Stimulated activated CD8-positive, alpha-beta memory T cell treated with anti-CD3 and anti-CD28 coated beads, Interleukin-7, amount 100 ng/mL, for 1 hour (primary cell): ENCODE measurements at places on chromosomes 3 and 15.

DNA sequence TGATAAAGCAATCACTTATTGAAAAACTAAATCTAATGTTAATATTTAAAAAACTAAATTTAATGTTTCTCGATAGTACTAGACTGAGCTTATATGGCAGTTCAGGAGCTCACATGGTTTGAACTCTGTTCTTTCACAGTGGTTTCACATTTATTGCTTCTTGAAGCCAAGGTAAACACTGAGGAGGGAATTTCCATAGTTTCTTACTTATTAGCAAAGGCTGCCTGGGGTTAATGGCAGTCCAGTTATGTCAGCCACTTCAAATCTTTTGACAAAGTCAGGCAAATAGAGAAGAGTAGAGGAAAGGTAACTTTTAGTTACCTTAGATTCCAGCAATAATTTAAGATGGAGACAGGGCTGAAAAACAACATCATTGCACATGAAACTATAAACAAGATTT lies 831.5 kb downstream of the ROBO2 start:
- no peak for DNase-seq

- DNase-seq, result no peak
Measured at GRCh38 chr15:51499379-51499976, 123.1 kb downstream of the DMXL2 start.

- DNase-seq, result no peak
Measured at GRCh38 chr3:54188176-54188791, 65.9 kb downstream of the CACNA2D3 start.

- no peak for DNase-seq
Measured at GRCh38 chr3:196350067-196350466, 11.9 kb upstream of the TM4SF19 start.

DNA sequence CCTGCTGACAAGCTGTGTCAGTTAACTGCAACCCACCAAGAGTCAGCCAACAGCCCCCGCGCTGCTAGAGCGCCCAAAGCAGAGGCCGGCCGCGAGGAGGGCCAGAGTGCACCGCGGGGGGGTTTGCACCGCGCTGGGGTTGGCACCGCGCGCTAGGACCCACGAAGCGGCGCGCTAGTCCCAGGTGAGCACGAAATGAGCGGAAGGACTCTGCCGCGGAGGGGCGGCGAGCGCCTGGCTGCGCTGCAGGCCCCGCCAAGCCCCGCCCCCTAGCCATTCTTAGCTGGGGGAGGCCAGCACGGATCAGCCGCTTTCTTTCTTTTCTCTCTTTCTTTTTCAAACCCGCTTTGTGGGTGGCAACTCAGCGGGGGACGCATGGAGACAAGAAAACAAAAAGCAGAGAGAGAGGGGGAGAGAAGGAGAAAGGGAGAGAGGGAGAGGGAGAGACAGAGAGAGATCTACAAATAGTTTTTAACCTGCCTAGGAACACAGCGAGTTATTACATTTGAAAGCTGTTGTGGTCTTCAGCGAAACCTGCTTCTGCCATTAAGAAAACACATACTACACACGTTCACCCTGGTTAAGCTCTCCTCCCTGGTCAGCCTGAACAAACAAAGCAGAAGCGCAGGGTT lies 6.9 kb upstream of the FOXB1 start:
- no peak for DNase-seq

GRCh38 chr3:11140713-11141104 lies 13.6 kb upstream of the HRH1 start:
- no peak for DNase-seq

- DNase-seq, result no peak
Measured at GRCh38 chr3:30691249-30691880, 85.0 kb downstream of the TGFBR2 start.

DNA sequence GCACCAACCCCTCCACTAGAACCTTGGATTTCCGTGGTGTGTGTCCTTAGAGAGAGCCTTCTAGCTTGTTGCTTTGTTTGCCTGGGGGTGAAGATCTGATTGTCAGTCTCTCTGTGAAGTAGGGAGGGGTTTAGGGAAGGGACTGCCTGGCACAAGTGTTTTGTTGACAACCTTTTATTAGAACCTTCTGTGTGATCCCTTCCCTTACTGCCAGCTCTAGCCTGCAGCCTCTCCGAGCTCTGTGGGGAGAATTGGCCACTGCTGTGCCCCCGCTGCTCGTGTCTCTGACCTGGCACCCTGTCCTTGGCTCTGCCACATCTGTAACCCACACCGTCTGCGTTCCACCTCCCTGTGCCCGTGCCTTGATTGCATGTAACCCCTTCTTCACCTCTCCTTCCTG lies 30.9 kb upstream of the PCSK6 start:
- DNase-seq, result no peak

DNA sequence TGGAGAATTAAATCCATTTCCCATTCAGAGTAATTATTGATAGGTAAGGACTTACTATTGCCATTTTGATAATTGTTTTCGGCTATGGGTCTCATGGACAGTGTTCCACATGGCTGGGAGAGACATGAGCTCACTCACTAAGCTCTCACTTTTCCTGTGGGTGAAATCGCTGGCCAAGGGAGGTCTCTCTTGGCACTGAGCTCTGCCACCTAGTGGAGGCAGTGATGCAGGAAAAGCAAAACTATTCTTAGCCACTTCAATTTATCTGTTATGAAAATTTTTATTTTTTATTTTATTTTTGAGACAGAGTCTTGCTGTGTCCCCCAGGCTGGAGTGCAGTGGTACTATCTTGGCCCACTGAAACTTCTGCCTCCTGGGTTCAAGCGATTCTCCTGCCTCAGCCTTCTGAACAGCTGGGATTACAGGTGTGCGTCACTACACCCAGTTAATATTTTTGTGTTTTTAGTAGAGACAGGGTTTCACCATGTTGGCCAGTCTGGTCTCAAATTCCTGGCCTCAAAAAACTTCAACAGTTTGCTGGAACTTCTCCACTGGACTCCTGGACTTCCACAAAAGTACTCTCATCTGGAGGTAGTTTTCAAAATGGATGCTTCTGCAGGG lies 4.7 kb upstream of the RNF13 start:
- DNase-seq, result no peak

GRCh38 chr3:139561959-139562676 lies 22.6 kb upstream of the RBP1 start:
- DNase-seq, result no peak

- no peak for DNase-seq
Measured at GRCh38 chr3:16994854-16995525, 110.2 kb downstream of the PLCL2 start.

GRCh38 chr3:170323331-170323730 lies 34.2 kb upstream of the SKIL start:
- DNase-seq, result no peak

GRCh38 chr3:53137835-53138446 lies 7.7 kb upstream of the RFT1 start:
- no peak for DNase-seq
